ENCODE measurements at places on chromosomes 11 and 22.

DNA sequence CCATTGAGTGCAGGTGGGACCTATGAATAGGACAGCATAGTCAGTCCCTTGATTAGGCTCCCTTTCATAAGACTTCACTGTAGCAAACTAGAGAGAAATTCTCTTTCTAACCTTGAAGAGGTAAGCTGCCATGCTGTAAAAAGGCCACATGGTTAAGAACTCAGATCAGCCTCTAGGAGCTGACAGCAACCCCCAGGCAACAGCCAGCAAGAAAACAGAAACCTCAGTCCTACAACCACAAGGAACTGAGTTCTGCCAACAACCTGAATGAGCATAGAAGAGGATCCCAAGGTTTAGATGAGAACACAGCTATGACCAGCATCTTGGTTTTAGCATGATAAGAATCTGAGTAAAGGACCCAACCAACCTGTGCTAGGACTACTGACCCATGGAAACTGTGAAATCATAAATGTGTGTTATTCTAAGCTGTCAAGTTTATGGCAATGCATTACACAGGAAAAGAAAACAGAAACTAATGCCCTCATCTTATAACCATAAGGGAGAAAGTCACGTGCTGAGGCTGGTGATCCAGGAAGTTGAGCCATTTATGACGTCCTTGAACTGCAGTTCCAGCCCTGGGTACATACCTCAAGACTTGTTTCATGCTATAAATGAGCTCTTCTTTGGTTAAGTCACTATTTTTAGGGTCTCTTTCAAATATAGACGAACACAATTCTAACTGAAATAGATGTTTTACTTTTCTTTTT, 43.3 kb downstream of the RAB38 start:
- no peak for DNase-seq

- no peak for DNase-seq
Measured at GRCh38 chr22:43535741-43536140, 123.9 kb downstream of the MPPED1 start.

GRCh38 chr22:46843821-46844255, 81.4 kb downstream of the TBC1D22A start:
- no peak for DNase-seq

DNA sequence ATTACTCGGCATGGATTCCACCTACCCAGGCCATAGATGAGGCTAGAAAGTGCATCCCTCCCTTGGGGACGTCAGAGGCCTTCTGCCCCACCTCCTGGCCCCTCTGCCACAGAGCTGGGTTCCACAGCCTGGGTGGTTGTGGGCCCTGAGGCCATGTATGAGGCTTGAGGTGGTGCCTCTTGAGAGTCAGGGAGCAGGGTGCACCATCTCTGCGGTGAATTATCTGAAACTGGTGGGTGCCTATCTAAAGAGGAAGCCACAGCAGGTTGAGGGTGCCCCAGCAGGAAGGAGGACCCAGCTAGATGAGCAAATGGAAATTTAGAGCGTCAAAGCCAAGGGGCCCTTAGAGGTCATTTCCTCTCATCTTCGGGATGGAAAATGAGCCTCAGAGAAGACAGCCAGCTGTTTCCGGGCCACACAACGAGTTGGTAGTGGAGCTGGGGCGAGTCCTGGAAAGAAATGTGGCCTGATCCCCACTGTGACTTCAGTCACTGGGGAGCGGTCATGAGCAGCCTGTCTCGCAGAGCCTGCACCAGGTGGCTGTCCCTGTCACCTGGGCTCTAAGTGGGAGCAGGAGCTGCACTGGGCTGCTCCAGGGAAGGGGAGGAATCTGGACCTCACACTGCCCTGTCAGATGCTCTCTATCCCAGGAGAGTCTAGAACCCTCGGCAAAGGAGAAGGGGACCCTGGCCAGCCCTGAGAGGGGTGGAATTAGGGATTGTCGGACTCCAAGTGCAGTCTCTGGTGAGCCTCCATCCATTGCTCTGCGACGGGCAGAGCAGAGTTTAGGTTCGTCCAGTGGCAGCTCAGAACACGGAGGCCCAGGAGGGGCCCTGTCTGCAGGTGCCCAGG, 7.3 kb downstream of the ADORA2A start:
- no peak for DNase-seq

DNA sequence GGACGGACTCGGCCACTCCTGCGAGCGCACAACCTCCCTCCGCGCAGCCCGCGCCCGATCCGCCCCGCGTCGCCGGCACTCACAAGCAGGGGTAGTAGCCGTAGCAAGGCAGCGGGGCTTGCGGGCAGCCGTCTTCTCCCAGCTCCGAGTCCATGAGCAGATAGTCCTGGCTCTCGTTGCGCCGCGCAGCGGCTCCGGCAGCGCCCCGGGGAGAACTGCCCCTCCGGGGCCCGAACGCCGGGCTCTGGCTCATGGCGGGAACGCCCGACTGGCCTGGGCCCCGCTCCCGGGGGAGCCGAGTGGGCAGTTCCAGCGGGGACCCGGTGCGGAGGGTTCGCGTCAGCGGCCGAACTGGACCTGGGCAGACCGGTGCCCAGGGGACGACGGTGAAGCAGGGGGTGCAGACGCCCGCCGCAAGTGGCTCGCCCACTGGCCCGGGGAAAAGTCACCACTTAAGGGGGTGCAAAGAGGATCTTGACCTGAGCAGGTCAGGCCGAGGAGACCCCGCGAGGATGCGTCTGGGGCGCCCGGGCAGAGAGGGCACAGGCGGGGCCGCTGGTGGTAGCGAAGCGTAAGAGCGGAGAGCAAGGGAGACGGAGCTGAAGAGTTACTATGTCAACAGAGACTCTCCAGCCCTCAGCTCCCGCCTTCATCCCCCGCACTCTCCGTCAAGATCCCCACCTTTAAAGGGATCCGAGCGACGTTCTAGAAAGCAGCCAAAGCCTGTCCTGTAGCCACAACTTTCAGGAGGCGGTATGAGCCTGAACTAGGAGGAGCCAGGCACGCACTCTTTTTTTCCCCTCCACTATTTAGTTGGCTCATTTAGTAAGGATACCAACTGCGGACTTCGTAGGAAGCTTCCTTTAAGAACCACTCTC, at the start of gene TRPC6:
TSS of gene TRPC6 (minus strand) at position 757 of the 878 bp plus-strand sequence. CDS start at position 253, 504 bp downstream.
- DNase-seq: no peak

DNA sequence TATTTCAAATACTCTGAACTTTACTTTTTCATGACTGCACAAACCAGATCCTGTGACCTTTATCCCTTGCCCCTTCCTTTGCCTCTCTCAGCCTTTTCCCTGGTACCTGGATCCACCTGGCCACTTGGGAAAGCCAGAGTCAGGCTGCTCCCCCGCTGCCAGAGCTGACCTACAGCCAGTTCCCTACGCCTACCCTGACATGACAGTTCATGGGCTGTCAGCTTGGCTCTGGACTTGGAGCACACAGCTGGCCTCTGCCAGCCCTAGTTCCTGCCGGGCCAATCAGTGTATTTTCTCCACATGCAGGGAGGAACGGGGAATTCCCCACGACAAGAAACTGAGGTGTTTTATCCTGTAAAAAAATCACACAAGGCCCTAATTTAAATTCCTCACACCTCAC, 382.6 kb downstream of the INSC start:
- no peak for DNase-seq

- DNase-seq: no peak
Measured at GRCh38 chr11:18229501-18229900, 7.1 kb downstream of the SAA4 start.

DNA sequence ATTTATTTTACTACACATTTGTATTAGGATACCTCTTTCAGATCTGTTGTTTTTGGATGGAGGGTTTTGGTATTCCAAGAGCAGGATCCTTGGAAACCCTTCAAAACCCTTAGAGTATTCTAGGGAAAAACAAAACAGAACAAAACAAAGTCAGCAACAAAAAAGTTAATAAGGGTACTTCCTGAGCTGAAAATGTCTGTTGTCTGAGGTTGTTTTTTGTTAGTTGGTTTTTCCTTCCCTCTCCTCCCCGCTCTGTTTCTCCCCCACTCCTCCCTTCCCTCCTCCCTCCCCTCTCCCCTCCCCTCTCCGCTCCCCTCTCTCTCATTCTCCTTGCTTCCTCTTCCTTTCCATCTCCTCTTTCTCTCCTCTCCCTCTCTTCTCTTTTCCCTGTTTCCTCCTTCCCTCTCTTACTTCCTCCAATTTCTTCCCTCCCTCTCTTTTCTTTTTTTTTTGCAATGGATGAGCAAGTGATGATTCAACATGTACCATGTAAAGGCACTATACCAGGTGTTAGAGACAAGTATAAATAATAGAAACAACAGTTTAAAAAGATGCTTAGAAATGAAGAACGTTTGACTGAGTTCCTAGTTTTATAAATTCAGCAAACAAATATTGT, 160.6 kb downstream of the TMEM135 start:
- no peak for DNase-seq

DNA sequence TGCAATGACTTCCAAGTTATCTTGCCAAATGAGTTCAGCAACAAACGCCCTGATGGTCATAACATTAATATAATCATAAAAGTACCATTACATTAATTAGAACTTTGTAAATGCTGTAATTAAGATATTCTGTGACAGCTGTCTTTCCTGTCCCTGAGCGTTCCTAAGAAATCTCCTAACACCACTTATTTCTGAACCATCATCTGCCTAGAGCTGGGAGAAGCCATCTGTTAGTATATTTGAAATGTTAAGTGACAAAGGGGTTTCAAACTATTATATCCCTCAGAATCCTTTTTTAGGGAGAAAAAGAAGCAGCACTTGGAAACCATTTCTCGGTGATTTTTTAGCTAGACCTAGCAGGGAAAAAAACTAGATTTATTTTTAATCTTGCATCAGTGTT, 657.5 kb downstream of the FAM181B start:
- no peak for DNase-seq

DNA sequence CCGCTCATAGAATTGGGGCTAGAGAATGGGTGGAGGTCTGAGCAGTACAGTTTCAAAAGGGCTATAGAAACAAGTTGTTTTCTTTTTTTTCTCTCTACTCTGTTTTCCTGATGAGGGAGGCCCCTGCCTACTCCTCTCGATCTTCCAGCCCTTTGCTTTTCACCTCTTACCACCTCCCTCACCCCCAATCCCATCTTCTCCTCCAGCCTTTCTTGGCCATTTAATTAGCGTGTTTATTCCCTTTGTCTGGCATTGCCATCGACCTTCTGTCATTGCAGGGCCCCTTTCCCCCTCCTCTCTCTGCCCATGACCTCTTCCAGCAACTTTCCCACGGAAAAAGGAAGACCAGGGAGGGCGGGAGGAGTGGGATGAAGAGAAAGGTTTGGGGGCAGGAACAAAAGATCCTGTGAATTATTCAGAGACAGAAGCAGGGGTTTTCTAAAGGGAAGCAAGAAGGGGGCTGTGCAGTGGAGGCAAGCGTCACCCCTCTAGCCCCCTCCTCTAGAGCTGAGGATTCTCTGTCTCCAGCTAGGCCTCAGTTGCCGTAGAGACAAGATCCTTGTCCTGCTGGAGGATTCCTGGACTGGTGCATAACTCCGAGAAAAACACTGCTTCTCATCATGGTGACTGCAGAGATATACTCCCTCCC, 12.9 kb downstream of the DTX4 start:
- DNase-seq: no peak

GRCh38 chr11:94521684-94522083, 9.4 kb downstream of the C11orf97 start:
- no peak for DNase-seq

All from thoracic aorta (tissue), 2 donors.